ENCODE measurements at places on chromosomes 7 and 10.

- no peak for DNase-seq
Observed at GRCh38 chr10:21814866-21815265, 188.7 kb downstream of the DNAJC1 start.

DNA sequence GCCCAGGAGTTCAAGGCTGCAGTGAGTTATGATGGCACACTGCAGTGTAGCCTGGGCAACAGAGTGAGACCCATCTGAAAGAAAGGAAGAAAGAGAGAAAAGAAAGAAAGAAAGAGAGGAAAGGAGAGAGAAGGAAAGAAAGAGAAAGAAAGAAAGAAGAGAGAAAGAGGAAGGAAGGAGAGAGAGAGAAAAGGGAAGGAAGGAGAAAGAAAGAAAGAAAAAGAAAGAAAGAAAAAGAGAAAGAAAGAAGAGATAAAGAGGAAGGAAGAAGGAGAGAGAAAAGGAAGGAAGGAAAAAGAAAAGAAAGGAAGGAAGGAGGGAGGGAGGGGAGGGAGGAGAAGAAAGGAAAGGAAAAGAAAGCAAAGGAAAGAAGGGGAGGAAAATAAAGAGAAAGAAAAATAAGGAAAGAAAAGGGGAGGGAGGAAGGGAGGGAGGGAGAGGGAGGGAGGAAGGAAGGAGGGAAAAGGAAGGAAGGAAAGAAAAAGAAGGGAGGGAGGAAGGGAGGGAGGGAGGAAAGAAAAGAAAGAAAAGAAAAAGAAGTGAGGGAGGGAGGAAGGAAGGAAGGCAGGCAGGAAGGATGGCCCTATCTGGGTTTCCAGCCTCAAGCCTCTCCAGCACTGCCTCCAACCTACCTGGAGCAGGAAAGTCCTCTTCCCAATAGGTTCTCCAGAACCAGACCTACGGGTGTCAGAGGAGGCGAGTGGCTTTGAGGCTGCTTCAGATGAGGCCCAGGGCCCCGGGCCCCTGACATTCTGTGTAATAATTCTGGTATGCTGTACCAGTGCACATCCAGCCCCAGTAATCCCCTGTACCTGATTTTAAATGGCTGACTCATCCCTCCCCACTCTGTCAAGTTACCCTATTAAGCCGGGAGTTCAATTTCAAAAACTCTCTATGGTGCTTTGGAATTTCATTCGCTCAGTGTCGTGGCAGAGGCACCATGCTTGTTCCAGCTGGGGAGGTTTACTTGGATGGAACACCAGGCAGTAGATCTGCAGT is 6.8 kb upstream of the PARD3 start:
- no peak for DNase-seq

- no peak for DNase-seq
Observed at GRCh38 chr10:14453593-14453992, 122.9 kb upstream of the FRMD4A start.

GRCh38 chr7:115775981-115776380 is 254.6 kb downstream of the TFEC start:
- no peak for DNase-seq

DNA sequence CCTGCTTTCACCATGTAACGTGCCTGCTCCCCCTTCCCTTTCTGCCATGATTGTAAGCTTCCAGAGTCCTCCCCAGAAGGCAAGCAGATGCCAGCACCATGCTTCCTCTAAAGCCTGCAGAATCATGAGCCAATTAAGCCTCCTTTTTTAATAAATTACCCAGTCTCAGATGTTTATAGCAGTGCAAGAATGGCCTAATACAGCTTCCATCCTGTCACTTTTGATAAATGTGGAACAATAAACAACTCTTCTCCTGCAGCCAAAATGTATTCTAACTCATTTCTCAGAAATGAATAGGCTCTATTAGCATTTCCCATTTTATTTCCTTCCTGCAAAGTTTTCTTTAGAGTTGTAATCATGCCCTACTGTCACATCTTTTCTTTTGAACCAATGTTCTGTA is 43.4 kb downstream of the C7orf25 start:
- DNase-seq = no peak

All from effector CD4-positive, alpha-beta T cell (primary cell).